ENCODE measurements at places on chromosomes 16 and 17.

DNA sequence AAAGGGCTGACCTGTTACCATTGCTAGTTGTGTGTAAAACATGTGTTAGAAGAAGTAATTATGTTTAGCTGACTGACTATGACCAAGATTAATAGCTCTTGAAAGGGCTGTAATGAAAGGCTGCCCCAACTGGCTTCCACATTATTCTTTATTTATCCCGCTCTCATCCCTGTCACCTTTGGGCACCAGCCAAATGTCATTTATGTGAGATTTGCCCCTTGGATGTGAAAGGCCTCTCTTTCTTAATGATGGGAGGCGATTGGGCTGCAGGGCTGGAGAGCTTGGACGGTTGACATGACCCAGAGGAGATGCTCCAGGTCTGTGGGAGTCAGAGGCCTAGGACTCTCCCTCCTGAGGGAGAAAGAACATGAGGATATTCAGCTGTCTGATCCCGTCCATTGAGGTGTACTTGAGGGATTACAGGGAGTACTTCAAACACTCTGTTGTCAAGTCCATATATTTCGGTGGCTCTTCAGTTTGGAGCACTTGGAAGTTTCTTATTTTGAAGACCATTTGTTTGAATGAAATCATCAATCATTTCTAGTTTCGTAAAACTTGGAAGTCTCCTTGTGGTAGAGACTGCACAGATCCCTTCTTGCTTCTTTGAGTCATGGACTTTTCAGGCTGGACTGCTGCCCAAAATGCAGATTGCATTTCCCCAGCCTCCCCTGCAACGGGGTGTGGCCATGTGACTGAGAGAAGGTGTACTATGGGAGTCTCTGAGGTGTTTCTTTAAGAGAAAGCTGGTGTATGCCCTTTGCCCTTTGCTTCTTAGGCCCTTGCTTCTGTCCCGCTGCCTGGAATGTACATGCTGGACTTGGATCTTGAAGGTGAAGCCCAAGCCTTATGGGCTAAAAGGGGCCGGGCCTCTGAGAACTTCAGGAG, 51.3 kb downstream of the FTO start:
- no peaks in the 10 kb centered on the region for H3K4me1 ChIP-seq
- no peak overlapping the region for H3K4me3 ChIP-seq
- H3K27ac ChIP-seq = no peak overlapping the region
- H3K36me3 ChIP-seq = no peaks in the 10 kb centered on the region
- no peak for DNase-seq
- H3K27me3 ChIP-seq = no peaks in the 10 kb centered on the region

GRCh38 chr17:46194393-46195216, 1.4 kb upstream of the KANSL1 start:
- H3K4me3 ChIP-seq = peak overlapping the region; percentile 93
- DNase-seq = peak; percentile 97
- no peaks in the 10 kb centered on the region for H3K27me3 ChIP-seq
- peaks cover 12% of the 10 kb centered on the region for H3K4me1 ChIP-seq
- peak overlapping the region; percentile 87 for H3K27ac ChIP-seq

DNA sequence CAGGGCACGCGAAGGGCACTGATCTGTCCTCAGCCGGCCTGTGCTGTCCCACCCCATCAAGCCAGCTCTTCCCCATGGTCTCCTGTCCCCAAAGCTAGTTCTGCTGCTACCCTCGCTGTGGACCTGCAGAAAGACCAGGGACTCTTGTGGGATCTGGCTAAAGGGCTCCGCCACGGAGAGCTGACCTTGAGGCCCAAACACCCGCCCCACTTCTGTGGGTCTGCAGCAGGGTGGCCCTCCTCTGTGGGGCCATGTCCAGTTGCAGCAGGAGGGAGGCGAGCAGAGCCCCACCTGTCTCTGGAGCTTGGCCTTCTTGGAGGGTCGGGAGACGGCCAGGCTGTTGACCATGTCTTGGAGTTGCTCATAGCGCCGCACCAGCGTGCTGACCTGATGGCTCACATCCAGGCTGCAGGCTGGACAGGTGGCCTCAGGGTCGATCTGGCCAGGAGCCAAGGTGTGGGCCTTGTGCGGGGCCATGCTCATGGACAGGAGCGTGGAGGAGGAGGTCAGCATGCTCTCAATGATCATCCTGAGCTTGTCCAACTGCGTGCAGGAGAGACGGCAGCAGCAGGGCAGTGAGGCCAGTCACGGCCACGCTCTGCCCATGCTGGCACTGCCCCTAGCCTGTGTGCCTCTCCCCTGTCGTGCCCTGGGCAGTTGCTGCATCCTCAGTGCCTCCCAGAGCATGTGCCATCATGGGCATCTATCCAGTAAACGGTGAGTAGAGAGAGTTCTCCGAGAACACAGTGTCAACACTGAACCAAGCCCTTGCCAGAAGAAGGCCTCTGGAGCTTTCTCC, 16.6 kb downstream of the UBALD2 start:
- DNase-seq = no peak
- H3K4me3 ChIP-seq = no peak overlapping the region
- H3K4me1 ChIP-seq = no peaks in the 10 kb centered on the region
- no peaks in the 10 kb centered on the region for H3K36me3 ChIP-seq

- H3K36me3 ChIP-seq = no peaks in the 10 kb centered on the region
- H3K4me1 ChIP-seq = peaks cover 52% of the 10 kb centered on the region
- no peaks in the 10 kb centered on the region for H3K27me3 ChIP-seq
- H3K4me3 ChIP-seq = no peak overlapping the region
Observed at GRCh38 chr17:50918071-50918932, 52.1 kb upstream of the TOB1 start.

GRCh38 chr16:88847654-88848053, 9.1 kb downstream of the GALNS start:
- no peak for DNase-seq
- H3K4me3 ChIP-seq = no peak overlapping the region
- H3K4me1 ChIP-seq = no peaks in the 10 kb centered on the region
- no peaks in the 10 kb centered on the region for H3K27me3 ChIP-seq
- no peak overlapping the region for H3K27ac ChIP-seq

DNA sequence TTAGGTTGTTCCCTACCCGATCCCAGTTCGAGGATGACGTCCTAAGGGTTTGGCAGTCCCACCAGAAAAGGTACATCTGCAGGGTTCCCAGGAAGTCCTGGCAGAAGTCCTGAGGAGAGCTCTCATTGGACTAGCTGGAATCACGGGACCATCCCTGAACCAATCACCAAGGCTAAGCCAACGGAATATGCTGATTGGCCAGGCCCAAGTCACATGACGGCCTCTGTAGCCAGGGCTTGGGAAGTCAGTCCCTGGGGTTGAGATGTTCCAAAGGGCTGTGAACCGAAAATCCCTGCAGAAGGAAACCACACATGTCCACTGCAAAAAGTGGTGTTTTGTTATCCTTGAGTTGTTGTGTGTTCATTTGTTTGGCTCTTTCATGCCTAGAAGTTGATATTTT, 68.2 kb upstream of the ZNF423 start:
- H3K36me3 ChIP-seq = no peaks in the 10 kb centered on the region
- no peaks in the 10 kb centered on the region for H3K27me3 ChIP-seq
- H3K4me1 ChIP-seq = no peaks in the 10 kb centered on the region
- no peak overlapping the region for H3K27ac ChIP-seq
- DNase-seq = no peak

GRCh38 chr17:63653050-63653449, 30.8 kb downstream of the MAP3K3 start:
- no peak overlapping the region for H3K27ac ChIP-seq
- no peak for DNase-seq
- H3K4me1 ChIP-seq = peaks cover 3% of the 10 kb centered on the region
- H3K36me3 ChIP-seq = peaks cover 36% of the 10 kb centered on the region
- H3K4me3 ChIP-seq = no peak overlapping the region
- no peaks in the 10 kb centered on the region for H3K27me3 ChIP-seq

DNA sequence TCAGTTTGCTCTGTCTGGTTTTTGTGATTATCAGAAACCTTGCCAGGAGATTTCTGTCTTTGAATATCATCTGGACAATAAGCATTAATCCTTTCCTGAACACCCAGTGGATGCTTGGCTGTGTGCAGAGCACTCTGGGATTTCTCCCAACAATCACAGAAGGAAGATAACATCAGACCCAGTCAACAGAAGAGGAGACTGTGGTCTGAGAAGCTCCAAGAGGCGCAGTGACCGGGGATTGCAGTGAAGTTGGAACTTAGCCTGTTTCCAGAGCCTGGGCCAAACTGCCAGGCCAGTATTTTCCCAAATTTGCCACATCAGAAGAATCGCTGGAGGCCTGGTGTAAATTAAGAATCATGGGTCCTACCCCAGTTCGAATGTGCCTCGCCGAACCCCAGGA, 264.7 kb downstream of the C16orf95 start:
- no peak overlapping the region for H3K27ac ChIP-seq
- peaks cover 5% of the 10 kb centered on the region for H3K27me3 ChIP-seq
- H3K36me3 ChIP-seq = no peaks in the 10 kb centered on the region

- H3K27ac ChIP-seq = no peak overlapping the region
- no peak overlapping the region for H3K4me3 ChIP-seq
- DNase-seq = no peak
Observed at GRCh38 chr16:2331199-2331930, 9.2 kb downstream of the ABCA3 start.

- H3K27me3 ChIP-seq = no peaks in the 10 kb centered on the region
- DNase-seq = no peak
- no peaks in the 10 kb centered on the region for H3K36me3 ChIP-seq
- no peak overlapping the region for H3K27ac ChIP-seq
Observed at GRCh38 chr17:57966246-57966645, 11.0 kb upstream of the CUEDC1 start.

GRCh38 chr17:77738751-77739531, 219.6 kb upstream of the TNRC6C start:
- H3K4me1 ChIP-seq = peaks cover 9% of the 10 kb centered on the region
- no peaks in the 10 kb centered on the region for H3K27me3 ChIP-seq
- no peaks in the 10 kb centered on the region for H3K36me3 ChIP-seq
- no peak overlapping the region for H3K27ac ChIP-seq
